ENCODE measurements at places on chromosomes 6 and 20. TPM values are rescaled to one million over a fixed set of nuclear protein-coding genes. Genes with fewer than 3 reads are reported as not detected.

Gene PAX1
- total RNA-seq: not detected

Gene PDYN
- not detected for total RNA-seq

Gene THEMIS
- not detected for total RNA-seq

Gene FAM209B
- total RNA-seq: not detected

DNA sequence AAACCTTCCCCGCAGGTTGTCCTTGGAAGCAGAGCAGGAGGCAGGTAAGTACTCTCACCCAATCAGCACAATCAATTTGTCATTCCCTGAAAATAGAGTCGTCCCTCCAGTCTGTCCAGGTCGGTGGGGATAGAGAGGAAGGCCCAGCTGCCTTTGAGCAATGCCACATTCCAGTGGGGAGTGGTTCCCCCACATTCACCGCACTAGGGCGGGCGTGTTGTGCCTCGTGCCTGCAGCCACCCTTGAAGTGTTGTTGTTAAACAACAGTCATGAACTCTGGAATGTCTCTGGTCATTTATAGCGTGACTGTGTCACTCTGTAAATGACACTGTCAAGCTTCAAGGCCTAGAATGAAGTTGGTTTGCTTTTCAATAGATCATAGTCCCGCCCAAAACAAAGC, 33.4 kb downstream of the PRDM1 start:
- no peak for DNase-seq

Gene CD24
- total RNA-seq: 1.6 TPM

Gene RAD21L1
- 0.59 TPM for total RNA-seq

GRCh38 chr6:111291336-111292259, 191.4 kb downstream of the REV3L start:
- no peak for DNase-seq

- DNase-seq: no peak
Observed at GRCh38 chr20:19508449-19508848, 249.6 kb upstream of the RIN2 start.

DNA sequence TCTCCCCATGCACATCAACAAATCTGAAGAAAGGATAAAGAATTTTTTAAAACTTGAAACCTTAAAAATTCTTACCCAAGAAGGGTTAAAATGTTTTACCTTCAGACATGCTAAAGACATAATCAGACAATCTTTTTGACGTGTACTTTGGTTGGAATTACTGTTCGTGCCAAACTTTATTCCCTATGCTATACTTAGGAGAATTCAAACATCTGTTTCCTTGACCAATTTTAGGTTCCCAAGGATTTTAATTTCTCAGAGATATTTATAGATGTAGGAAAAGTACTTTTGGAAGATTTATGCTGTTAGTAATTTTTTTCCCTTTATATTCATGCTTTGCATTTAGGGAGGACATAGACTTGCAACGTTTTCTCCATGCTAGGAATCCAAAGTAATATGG, 108.4 kb downstream of the AFG1L start:
- DNase-seq: no peak

Gene PFDN4
- 57.7 TPM for total RNA-seq

DNA sequence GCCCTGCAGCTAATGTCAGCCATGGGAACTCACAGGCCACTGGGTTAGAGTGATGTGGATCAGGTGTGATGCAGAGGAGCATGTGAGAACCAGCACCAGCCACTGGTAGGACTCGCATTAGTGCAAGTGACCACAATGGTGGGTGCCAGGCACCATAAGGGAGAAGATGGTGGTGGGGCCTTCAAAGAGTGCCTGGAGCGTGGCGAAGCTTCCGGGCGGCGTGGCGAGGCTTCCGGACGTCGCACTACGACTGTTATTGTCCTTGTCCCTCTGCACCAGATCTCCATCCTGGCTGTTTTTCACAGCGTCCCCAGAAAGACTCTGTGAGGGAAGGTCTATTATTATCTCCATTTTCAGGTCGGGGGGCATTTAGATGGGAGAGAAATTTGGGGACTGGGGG, 43.9 kb downstream of the C20orf203 start:
- no peak for DNase-seq

GRCh38 chr6:34102696-34103095, 43.2 kb downstream of the GRM4 start:
- DNase-seq: no peak

DNA sequence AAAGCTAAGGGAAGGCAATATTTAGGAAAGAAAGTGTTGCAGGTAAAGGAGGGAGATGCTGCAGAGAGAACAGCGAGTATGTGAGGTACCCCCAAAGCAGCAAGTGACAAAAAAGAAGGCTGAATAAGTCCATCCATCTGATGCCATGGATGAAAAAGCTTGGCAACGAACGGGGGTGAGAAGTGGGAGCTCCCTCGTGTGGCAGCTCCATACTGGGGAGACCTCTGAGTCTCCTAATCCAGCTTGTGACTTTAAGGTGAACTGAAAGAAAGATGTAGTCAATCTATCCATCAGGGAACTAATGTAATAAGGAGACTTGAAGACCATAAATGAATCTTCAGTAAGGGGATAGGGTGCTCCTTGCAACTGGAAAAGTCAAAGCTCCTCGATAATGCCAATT, 156.6 kb downstream of the OTOR start:
- DNase-seq: no peak

- peak; percentile 86 for DNase-seq
Observed at GRCh38 chr6:106591111-106591825, 38.0 kb downstream of the RTN4IP1 start.

DNA sequence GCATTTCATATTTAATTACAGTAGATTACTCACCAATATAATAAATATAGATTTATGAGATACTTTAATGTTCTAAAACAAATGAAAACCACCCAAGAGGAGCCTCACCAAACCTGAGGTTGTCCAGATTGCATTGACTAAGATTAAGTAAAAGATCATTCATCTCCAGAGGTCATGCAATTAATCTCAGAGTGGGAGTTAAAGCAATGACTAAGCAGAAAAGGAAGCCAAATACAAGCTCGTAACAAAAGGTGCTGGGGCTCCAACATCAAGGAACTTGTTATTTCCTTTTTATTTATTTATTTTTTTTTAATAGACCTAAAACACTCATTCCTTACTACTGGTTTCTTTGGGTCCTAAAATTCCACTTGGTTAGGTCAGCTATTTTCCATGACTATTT, 57.7 kb downstream of the RSPO3 start:
- DNase-seq: no peak

DNA sequence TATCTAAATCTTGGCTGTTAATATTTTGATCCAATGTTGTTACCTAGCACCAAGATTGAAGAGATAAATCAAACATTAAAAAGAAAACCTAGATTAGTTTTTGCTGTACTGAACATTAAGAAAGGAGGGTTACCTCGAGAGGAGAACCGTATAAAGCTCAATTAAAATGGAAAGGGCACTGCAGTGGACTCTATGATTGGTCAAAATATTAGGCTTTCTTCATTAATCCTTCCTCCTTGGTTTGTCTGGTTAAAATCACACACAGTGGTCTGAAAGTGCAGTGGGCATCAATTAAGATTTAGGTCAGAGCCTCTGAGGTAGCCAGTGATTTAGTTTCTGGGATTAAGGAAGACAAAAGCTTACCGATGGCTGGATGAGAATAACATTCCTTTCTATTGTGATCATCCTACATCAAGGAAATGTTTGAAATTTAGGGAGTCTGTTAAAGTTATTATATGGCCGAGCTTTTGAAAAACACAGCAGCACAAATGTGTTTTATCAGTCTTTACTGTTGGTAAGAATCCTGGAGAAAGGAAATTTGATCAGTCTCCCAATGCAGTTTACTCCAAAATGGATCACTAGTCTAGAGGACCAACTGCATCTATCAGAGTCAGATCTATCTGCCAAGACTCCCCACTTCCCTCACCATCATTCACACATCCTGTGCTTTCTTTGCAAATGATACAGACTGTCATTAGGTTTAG, 134.6 kb upstream of the NEDD9 start:
- DNase-seq: peak; percentile 30

DNA sequence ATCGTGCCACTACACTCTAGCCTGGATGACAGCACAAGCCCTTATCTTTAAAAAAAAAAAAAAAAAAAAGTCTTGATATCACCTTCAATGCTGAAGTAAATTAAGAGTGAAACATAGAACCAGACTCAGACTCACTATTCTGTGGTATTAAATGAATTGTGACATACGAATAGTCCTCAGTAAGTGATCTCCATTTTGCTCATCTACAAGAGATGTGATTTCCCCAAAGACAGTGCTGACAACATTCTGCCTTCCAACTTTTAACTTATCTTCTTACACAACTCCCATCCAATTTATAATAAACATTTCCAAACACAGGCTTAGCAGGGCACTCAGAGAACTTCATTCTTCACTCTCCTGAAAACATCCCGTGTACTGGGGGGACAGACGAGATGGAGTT, 8.0 kb downstream of the ZBTB24 start:
- no peak for DNase-seq

Gene PRICKLE4
- total RNA-seq: 0.39 TPM

Gene PTCRA
- total RNA-seq: not detected

DNA sequence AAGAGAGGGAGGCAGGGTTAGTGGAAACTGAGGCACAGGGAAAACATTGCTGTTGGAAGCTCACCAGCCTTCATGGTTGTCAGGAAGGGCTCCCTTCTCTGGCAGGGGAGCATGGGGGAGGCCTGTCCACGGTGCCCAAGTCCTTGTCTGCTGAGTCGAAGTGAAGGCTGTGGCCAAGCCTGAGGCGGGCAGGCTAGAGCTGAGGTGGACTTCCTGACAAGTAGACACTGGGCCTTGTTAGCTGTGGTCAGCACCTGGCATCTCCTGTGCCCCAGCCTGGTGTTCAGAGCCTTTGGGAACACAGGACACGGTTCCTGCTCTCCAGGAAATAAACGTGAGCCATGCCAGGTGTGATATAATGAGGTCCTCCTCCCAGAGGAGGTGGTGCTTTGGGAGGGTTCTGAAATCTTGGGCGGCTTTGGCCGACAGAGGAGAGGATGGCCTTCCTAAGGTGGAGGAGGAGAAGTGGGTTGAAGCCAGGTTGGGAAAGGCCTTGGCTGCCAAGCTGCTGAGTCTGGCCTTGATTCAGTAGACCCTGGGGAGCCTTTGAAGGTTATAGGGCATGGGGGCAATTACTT, 138.4 kb upstream of the RNF24 start:
- no peak for DNase-seq

DNA sequence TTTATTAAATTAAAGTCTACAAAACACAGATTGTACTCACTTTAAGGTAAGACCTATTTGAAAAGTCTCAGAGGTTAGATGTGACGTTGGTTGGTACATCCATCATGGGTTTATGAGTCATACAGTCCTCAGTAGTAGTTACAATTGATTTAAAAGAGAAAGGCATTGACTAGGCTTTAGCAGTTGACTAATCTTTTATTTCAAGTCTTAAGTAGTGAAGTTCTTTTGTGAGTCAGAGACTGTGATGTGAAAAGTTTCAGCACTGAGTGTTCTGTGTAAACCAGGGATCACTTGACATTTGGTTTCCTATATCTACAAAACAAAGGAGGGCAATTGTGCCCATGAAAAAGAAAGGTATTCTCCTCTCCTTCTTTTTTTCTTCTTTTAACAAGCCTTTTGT, 221.3 kb downstream of the GRIK2 start:
- peak; percentile 92 for DNase-seq

DNA sequence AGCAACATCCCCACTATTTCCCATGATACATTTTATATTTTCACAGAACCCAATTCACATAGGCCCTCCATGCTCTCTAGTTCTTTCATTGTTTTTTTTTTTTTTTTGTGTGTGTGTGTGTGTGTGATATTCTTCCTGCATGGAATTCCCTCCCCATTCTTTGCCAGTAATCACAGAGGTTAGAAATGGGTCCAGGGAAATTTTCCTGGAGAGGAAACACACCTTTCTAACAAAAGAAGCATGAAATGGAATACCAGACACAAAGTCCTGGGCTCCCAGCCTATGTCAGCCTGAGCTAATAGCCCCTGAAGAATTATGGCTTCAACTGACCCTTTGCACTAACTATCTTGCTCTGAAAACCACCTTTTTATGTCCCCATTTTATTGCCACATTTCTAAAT, 194.2 kb upstream of the NT5E start:
- DNase-seq: no peak

- no peak for DNase-seq
Observed at GRCh38 chr6:107571354-107571753, 81.4 kb downstream of the SOBP start.

Gene ENPP1
- total RNA-seq: 17.9 TPM

Gene PLCB4
- 22.7 TPM for total RNA-seq

- DNase-seq: no peak
Observed at GRCh38 chr20:63529180-63529860, 7.9 kb downstream of the PTK6 start.

DNA sequence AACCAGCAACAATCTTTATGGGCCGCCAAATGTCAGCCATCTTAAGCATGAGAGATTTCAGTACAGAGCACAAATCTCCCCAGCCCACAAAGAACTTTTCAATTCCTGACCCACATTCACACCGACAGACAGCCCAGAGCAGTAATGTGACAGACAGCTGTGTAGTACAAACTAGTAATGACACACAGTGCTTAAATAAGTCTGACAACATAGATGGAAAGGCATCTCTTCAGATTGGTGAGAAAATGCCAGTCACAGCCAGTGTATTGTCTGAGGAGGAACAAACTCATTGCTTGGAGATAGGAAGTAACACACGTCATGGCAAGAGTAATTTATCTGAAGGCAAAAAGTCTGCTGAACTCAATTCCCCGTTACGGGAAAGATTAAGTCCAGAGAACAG, 36.0 kb downstream of the KIZ start:
- DNase-seq: no peak

DNA sequence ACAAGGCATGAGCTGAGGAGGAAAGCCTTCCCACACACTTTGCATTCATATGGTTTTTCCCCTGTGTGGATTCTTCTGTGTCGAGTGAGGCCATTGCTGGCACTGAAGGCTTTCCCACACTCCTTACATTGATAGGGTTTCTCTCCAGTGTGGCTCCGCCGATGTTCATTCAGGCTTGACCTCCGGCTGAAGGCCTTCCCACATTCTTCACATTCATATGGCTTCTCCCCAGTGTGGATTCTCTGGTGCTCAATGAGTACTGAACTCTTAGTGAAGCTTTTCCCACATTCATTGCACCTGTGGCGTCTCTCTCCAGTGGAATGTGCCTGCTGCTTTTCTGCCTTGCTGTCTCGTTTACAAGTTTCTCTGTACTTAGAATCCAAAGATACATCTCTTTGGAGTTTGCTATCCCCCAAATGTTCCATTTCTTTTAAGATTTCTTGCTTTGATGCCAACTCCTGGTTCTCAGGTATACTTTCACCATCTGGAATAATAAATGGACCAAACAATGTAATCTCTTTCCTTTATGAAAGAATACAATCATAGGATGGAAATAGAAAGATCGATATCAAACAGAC, 9.5 kb downstream of the ZSCAN31 start:
- DNase-seq: no peak

Gene IL17F
- total RNA-seq: not detected

Measured in HT1080 (cell line).